HFF-Myc (cell line): ENCODE measurements at places on chromosomes 5 and 9.

DNA sequence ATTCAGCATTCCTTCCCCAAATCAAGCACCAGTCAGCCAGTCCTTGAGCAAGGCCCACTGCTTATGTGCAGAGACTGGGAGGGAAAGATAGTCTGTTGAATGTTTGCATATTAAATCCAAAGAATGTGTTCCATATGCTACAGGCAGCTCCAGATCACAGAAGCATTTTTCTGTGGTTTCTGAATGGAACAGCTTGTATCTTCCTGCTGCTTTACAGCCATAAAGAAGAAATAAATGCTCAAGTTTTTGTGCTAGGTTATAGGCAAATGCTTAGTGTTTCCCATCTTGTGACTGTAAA, 310.3 kb downstream of the TRIM36 start:
- no peak for DNase-seq

DNA sequence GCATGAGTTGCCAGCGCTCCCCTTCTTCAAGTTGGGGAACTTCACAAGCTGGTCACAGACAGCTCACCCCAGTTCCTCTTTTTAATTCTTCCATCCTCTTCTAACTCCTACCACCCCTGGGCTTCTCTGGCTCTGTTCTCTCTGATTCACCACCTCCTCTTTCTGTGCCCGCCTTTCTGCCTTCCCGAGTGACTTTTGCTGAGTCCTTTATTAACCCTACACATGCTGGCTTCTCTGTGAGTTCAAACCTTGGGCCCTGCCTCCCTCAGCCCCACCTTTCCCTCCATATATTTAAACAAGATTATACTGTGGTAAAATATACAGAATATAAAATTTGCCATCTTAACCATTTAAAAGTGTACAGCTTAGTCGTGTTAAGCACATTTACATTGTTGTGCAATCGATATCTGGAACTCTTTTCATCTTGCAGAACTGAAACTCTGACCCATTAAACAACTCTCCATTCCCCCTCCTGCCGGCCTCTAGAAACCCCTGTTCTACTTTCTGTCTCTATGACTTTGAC, 32.0 kb downstream of the SLC46A2 start:
- no peak for DNase-seq

DNA sequence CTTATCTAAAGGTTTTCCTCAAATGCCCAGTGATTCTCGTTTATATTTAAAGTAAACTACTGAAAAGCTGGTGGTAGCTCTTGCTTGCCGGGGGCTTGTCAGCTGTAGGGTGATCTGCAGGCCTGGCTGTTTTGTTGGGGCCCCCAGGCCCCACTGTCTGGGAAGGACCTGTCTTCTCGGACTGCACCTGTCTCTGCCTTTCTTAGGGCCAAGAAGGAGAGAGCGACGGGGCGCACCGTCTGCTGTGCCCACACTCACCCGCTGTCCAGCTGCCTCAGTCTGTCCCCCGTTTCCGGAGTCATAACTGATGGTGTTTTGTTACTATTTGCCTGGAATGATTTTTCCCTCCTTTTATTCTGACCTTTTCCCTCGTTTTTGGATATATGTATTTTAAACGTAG, 94.1 kb upstream of the CACNA1B start:
- DNase-seq, result no peak

DNA sequence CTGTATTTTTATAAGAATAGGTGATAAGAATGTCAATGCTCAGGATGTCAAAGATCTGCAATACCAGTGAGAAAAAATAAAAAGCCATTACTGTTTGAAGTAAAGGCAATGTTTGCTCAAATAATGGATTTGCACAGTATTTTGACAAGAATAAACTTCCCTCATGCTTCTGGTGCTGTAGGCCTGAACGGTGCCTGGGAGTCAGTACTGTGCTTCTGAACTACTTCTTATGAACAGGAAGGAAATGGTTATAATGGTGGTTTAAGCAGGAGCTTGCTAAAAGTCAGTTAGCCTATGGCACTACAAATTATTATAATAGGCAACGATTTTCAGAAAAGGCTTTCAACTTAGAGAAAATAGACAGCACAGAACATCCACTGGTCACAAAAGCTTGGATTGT, 548.3 kb upstream of the CDH18 start:
- no peak for DNase-seq

- no peak for DNase-seq
Observed at GRCh38 chr5:39691136-39691535, 266.4 kb upstream of the DAB2 start.

GRCh38 chr9:130526854-130527650, 52.3 kb upstream of the FUBP3 start:
- no peak for DNase-seq

DNA sequence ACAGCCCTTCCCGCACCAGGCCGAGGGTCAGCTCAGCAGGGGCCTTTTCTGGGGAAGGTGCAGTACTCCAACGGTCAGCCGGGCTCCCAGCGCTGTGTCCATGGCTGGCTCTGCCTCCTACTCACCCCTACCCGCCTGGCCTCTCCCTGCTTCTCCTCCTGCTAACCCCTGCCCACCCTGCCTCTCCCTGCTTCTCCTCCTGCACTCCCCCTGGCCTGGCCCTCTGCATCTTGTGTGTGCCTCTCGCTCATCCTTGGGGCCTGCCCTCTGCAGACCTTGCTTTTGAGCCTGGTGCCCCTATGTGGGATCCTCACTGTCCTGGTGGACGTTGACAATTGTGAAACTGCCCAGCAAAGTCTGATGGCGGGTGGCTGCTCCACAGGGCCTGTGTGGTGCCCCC, 274.6 kb upstream of the IRX2 start:
- DNase-seq, result no peak

GRCh38 chr5:14552017-14552416, 29.6 kb upstream of the OTULINL start:
- DNase-seq, result no peak

DNA sequence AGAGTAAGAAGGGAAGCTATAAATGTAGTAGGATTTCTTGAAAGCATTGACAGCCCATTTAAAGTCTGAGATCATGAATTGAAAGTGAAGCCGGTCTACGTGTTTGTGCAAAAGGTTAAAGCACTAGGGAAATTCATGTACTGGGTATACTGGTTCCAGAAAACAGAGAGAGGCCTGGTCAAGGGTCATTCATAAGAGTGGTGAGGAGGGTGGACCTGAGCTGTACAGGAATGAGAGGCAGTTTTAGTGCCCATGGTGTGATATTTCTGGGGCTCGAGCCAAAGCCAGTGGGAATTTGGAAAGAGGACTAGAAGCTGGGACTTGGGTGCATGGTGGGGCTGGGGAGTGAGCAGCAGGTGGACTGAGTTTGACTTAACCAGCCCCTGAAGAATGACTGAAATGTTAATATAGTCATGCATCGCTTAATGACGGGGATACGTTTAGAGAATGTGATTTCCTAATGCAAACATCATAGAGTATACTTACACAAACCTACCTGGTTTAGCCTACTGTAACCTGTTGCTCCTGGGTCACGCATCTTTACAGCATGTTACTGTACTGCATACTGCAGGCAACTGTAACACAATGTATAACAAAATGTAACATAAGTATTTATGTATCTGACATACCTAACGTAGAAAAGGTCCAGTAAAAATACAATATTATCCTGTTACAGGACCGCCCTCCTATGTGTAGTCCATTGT, 173.0 kb downstream of the MAST4 start:
- DNase-seq, result no peak
